Nephron progenitor cell (in vitro differentiated cells): ENCODE measurements at places on chromosomes 2 and 18.
A peak's percentile ranks its signal among the peaks of the same experiment; 100 is the strongest.

GRCh38 chr2:101806701-101807100, 109.2 kb downstream of the MAP4K4 start:
- DNase-seq: no peak

DNA sequence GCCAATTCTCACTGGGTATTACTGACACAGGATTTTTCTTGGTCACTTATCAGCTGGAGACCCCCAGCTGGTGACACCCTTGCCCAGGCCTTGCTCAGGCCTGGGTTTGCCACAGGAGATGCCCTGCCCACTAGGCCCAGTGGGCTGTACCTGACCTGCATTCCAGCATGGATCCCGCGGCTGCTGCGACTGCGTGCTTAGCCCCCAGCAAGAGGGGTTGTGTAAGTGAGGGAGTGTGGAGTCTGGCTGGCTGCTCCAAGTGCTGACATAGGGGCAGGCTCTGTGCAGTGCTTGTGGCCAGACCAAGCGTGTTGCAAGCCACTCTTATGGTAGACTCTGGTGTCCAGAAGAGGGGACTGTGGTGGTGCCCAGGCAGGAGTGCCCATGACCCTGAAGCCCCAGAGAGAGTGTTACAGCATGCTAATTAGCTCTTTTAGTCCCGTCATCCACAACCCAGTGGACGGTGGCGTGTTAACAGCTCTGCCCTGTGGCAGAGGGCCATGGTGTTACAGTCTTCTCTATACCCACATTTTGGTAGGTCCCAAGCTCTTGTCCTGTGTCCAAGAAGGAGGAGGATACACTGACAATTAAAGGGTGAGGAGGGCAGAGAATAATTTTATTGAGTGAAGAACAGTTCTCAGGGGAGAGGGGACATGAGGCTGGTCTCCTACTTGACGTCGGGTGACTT, 491.7 kb upstream of the MEIS1 start:
- DNase-seq: no peak

DNA sequence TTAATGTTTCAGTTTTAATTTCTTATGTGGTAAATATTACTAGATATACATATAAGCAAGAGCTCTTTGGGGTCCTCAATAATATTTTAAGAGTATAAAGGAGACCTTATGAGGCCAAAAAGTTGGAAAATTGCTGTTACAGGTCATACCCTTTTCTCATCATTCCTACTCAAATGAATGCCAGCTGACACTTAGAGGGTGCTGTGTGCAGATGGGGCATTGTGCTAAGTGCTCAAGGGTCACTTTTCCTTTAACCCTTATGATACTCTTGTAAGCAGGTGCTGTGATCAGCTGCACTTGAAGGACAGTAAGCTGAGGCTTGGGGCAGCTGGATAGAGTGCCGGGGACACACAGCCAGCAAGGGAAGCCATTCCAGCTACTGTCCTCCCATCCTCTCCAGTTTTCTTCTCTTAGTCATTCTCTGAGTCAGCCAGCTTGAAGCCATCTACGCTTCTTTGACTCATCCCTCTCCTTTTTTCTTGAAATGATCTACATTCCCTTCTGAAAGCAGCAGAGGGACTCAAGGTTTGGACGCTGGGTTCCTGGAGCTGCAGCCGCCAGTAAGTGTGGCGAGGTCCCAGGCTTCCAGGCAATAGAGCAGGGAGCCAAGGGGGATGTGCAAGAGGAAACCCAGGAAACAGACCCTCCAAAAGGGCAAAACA, 42.0 kb upstream of the CREB1 start:
- DNase-seq: no peak

GRCh38 chr2:15023221-15023620, 390.7 kb downstream of the LRATD1 start:
- DNase-seq: no peak

DNA sequence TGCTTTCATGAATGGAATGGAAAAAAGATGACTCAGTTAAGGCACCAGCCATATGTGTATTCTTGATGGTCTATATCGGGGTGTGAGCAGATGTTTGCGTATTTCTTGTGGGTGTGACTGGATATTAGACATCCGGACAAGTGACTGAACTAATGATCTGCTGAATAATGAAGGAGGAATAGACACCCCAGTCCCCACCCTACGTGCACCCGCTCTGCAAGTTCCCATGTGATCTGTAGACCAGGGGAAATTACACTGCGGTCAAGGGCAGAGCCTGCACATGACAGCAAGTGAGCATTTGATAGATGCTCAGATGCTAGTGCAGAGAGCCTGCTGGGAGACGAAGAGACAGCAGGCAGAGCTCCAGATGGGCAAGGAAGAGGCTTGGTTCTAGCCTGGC, 12.4 kb upstream of the PRLH start:
- no peak for DNase-seq

DNA sequence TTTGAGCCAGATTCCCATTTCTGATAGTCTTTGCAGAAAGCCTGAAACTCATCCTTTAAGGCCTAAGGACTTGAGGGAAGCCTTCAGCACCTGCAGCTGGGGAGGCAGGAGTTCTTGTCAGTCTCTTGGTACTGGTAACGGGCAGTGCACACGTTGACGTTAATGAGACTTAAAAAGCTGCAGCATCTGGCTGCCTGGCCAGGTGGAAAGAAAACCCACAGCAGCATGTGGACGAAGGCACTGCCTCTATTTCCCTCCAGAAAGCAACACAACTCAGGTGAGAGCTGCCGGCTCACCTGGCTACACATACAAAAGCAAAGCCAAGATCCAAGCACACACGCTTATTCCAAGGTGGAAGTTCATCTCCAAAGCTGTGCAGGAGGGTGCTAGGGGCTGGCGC, 178.8 kb downstream of the ANAPC1 start:
- DNase-seq: no peak

DNA sequence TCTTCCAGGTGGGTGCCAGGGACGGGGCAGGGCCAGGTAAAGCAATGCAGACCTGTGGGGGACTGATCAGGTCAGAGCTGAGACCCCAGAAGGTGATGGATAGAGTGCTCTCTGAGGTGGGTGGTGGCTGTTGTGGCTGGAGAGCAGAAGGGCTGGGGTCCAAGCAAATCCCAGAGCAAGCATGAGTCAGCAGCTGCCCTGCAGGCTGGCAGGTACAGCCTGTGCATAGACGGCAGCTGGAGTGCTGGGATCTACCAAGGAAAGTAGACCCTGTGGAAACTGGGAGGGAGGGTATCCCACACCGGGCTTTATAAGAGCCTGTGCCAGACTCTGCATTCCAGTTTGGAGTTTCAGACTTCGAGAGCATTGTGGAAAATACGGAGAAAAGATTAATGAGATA, 663 bp downstream of the TRIM54 start:
- DNase-seq: no peak

- DNase-seq: no peak
Measured at GRCh38 chr2:10499275-10499907, 51.3 kb upstream of the ODC1 start.

DNA sequence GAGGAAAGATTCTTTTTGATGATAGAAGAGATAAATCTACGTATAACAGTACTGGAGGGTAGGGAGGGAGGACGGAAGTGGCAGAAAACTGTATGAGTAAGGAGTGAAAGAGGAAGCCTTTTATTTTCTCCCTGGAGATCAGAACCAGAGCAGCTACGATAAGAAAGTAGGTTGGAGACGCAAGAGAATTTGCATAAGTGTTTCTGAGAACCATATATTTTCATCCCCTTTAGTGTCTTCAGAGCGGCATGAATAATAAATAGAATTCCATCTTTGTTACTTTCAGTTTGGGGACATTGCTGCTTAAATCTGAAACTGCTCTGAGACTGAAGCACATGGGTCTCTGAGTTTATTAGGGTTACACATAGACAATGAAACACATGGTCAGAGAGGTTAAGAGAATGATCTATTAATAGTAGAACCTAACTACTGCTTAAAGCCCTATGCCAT, 230.2 kb upstream of the TNP1 start:
- DNase-seq: no peak

DNA sequence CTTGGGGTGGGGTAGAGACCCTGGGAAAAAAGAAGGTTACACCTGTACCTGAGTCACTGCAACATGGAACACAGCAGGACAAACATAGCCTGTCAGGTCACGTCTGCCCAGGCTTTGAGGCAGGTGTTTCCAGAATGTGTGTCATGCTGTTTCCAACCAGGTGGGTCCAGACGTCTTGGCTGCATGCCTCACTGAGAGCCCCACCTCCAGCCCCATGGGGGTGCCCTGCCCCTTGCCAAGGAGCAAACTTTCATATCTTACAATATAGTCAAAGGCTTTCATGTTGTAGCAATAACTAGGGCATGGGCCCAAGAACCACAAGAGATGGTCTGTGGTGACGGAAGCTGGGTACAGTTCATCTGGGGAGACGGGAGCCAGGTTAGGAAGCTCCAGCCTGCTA, 499.7 kb downstream of the BCL11A start:
- DNase-seq: no peak

DNA sequence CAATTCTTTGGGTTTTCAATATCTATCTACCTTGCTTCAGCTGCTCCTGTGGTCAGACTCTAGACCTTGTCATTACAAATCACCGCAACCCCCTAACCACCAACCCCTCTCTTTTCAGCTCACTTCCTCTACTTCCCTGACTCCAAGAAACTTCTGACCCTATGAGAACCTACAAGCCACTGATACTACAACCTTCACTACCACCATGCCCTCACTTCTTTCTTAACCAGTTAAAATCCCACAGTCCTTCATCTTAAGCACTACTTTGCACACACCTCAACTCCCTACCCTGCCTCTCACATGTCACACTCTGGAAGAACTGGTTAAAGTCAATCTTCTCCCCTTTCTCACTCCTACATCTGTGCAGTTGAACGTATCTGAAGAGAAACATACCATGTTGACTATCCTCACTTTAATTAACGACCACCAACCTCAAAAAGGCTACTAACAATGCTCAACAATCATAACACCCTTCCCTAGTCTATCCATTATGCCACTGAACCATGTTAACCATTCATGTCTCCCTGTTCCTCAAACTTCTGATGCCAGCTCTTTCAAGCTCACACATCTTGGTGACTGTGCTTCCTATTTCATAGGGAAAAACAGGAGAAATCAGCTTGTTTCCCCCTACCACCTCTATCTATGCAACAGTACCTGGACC, 12.6 kb downstream of the EIF2AK3 start:
- DNase-seq: no peak

GRCh38 chr2:173750353-173750801, 214.8 kb downstream of the SP3 start:
- peak; percentile 20 for DNase-seq

- no peak for DNase-seq
Measured at GRCh38 chr2:86272111-86272510, 65.3 kb downstream of the REEP1 start.

DNA sequence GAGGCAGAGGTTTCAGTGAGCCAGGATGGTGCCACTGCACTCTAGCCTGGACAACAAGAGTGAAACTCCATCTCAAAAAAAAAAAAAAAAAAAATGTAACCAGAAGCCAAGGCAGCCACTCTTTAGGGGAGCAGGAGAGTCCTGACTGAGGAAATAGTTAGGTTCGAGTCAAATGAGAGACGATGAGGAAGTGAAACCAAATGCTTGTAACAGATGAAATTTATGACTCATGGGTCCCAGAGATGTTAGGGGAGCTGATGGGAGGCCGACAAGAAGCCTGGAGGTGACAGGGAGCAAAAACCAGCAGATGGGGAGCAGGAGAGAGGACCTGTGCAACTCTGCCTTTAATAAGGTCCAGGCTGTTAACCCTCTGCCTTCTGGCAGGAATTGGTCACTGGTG, 756.1 kb upstream of the DDX18 start:
- no peak for DNase-seq

DNA sequence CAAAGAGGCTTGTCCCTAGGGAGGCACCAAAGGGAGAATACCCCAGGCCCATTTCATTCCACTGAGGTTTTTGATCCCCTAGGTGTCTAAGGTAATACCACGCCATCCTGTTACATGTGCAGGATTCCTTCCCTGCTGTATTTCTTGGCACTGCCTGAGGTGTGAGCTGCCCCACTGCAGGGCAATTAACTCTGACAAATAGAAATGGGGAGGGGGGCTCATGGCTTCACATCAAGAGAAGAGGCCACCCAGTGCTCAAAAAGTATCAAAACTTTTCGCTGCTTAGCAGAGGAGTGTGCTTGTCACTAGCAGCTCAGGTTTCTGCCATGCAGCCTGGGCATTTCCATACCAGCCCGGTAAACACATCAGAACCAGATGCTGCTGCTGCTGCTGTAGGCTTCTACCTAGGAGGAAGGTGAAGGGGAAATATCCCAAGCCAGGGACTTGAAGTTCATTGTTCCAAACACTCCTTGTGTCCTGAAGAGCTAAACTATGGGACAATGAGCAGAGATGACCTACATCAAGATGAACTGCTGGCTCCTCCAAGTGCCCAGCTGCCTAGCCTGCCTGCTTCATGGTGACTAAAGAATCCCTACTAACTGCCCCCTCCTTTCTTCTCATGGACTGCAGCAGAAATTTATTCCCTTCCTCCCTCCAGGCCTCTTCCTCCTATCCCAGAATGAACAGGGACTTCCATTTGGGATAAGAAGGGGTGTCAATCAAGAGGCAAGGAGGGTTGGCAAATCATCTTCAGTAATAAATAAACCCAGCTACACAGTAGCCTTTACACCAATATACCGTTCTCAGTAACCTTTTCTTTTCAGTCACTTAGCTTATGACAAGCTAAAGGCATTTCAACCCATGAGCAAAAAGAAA, 16.4 kb downstream of the POU3F3 start:
- no peak for DNase-seq

GRCh38 chr2:173962583-173963110, 2.5 kb downstream of the SP3 start:
- DNase-seq: no peak

DNA sequence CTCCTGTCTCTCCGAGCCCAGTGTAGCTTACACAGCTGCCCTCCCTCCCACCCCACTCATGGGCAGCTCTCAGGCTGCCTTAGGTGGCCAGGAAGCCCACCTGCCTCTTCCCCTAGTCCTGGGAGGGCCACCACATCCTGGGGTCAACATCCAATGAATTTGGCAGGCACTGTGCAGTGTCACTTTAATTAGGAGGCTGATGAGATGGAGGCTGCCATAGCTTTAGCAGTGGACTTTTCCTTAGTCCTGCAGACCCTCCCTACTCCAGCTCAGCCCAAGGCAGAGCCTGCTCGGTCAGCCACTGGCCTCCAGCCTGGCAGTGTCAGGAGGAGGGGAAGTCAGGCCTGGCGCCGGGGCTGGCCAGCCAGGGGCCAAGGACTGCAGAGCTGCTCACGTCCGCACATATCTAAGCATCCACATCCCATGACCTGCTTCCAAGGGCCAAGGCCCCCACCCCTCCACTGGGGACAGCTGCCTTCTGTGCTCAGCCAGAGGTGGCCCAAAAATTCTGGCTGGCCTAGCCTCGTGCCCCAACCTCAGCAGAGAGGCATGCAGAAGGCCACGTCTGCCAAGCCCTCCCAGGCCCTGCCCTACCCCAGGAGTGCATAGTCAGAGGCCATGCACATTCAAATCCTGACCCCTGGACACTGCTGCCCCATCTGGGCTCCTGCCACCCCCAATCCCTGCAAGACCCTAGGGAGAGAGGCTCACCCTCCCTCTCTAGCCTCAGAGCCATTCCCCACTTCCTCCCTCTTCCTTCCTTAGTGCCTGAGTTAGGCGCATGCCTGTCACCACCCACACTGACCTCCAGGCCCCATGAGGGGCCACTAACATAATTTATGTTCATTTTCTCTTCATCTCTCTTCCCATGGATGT, 33.1 kb downstream of the ADRA2B start:
- no peak for DNase-seq
